ENCODE measurements at places on chromosomes 3 and 15.

- no peak for ATAC-seq
- no peaks in the 10 kb centered on the region for H3K4me1 ChIP-seq
- no peak overlapping the region for H3K4me3 ChIP-seq
- H3K27me3 ChIP-seq, result no peaks in the 10 kb centered on the region
These were observed 454.6 kb upstream of the UBE2E2 start for GRCh38 chr3:22748453-22749045.

DNA sequence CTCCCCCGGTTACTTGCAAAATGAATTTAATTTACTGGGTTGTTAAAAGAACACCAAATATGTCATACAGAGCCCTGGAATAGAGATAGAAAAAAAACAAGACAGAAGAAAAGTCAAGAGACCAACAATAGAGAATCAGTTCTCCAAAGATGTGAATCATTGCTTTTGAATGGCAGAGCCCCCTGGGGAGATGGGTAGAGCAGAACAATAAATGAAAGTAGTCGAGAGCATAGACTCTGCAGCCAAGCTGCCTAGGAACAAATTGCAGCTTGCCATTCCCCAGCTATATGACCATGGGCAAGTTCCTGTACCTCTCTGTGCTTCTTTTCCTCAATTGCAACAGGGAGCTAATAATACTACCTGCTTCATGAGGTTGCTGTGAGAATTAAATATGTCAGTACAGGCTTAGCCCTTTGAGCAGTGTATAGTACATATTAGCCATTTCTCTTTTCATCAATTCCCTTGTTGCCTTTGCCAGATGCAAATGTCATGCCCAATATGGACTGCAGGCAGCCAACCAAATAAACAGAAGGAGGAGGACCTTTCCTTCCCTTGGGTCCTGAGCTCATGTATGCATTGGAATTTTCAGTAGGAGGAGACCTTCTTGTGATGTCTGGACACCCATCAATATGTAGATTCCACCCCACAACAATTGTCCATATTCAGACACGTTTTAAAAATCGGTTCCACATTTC lies 25.0 kb upstream of the BFSP2 start:
- ATAC-seq, result no peak
- no peaks in the 10 kb centered on the region for H3K4me1 ChIP-seq
- H3K4me3 ChIP-seq, result no peak overlapping the region

DNA sequence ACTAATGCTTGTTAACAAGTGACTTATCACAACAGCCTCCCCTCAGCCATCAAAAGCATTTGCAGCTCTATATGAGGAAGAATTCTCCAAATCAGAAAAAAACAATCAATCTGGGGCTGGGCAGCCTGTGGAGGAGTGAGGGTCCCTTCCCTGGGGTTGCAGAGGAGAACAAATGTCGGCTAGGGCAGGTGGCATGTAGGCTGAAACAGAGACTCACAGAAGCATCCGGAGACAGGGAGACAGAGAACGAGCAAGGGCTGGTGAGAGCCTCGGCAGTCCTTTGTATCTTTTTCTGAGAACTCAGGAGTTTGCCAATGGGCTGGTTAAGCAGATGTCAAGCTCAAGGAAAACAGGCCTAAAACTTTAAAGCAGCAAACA lies 15.8 kb downstream of the ITGA11 start:
- no peak for ATAC-seq
- H3K36me3 ChIP-seq, result no peaks in the 10 kb centered on the region
- H3K27me3 ChIP-seq, result no peaks in the 10 kb centered on the region
- no peak overlapping the region for H3K4me3 ChIP-seq
- no peak overlapping the region for H3K27ac ChIP-seq

DNA sequence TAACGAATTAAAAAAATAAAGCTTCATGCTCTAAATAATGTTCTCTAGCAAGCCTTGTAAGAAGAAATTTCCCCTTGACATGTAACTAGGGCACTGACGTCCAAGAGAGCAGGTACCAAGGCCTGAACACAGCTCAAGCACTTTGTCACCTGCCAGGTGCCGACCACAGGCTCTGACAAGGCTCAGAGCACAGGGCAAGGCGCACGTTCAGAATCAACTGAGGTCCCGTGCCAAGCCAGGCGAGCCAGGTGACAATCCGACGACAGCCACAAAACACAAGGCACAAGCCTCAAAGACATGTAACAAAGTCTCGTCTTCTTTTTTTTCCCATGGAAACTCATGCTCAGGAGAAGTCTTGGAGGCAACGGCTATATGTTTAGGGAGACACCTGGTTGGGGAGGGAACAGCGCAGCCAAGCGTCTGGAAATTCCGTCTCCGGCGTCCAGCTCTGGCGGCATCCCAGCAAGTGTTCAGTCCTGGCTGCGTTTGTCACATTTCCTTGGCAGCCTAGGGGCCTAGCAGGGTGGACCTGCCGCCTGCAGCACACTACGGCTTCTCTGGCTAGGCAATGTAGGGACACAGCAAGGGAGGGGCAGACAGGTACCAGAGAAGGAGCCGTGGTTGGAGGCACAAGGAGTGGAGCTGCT lies 76.7 kb downstream of the ADAMTS17 start:
- H3K27ac ChIP-seq, result no peak overlapping the region
- H3K27me3 ChIP-seq, result no peaks in the 10 kb centered on the region
- H3K36me3 ChIP-seq, result no peaks in the 10 kb centered on the region

DNA sequence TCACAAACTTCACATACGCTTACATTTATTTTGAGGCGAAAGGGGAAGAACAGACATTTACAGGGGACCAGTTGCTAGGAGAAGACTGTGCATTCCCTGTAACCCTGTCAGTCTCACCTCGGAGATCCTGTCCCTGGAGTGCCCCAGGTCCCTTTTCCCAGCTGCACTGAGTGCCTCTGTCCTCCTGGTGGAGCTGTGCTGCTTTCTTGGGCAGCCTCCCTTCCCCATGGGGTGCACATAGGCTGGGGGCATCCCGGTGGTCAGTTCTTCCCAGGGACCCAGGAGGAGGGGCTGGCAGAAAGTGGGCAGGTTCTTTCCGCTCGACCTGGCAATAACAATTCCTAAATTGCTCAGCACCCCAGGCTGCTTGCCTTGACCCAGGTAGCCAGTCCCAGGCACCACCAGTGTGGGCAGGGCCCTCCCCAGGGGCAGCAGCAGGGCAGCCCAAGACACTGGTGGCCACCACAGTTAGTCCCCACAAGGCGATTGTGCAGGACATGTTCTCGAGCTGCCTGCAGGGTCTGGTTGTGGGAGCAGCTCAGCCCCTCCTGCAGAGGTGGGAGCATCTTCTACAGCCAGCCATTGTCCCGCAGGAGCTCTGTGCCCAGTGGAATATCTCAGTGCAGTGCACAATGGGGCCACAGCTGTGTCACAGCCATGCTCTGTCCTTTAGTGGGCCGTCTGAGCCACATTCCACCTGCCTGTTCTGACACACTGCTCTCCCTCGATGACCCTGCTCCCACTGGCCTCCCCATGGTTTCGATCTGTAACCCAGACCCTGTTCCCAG lies 36.3 kb downstream of the APBA2 start:
- H3K27me3 ChIP-seq, result no peaks in the 10 kb centered on the region
- ATAC-seq, result no peak
- no peaks in the 10 kb centered on the region for H3K36me3 ChIP-seq
- no peak overlapping the region for H3K27ac ChIP-seq
- H3K4me3 ChIP-seq, result no peak overlapping the region
- H3K4me1 ChIP-seq, result peaks cover 31% of the 10 kb centered on the region

GRCh38 chr15:67433495-67434099 lies 87.3 kb upstream of the C15orf61 start:
- no peaks in the 10 kb centered on the region for H3K4me1 ChIP-seq
- peak; percentile 38 for ATAC-seq
- H3K27me3 ChIP-seq, result no peaks in the 10 kb centered on the region
- no peaks in the 10 kb centered on the region for H3K36me3 ChIP-seq
- no peak overlapping the region for H3K27ac ChIP-seq

DNA sequence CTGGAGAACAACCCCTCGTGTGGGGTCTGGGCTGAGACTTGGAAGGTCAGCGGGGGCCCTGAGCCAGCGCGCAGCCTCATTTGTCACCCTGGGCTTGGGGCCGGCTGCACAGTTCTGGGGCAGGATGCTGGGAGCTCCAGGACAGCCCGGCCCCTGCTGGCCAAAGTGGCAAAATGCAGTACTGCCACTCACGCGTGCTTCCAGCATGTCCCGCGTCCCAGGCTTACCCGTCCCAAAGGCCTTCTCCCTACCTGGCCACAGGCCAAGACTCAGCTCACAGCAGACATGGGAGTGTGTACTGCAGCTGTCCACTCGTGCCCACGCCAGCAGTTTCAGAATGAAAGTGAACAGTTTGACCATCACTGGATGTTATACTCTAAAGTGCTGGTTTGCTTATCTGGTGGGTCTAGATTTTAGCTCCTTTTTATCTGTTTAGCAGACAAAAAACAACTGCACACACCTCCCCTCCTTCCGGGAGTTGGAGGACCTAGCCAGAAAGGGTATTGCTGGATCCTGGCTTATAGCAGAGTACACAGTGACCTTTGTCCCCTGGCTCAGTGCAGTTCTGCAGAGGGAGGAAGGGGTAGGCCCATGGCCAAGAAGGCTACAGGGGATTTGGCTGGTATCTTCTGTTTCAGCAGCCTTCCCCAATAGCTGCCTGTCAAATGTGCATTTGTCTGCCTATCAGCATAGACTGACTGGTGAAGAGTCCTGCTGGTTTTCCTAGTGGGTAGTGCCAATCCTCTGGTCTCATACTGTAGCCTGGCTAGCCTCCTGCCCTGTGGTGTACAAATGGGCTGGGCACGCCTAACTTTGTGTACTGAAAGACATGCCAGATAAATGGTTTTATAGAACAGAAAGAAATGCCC lies 23.2 kb upstream of the IP6K2 start:
- H3K4me3 ChIP-seq, result no peak overlapping the region
- H3K36me3 ChIP-seq, result no peaks in the 10 kb centered on the region
- H3K27me3 ChIP-seq, result no peaks in the 10 kb centered on the region
- no peak overlapping the region for H3K27ac ChIP-seq

DNA sequence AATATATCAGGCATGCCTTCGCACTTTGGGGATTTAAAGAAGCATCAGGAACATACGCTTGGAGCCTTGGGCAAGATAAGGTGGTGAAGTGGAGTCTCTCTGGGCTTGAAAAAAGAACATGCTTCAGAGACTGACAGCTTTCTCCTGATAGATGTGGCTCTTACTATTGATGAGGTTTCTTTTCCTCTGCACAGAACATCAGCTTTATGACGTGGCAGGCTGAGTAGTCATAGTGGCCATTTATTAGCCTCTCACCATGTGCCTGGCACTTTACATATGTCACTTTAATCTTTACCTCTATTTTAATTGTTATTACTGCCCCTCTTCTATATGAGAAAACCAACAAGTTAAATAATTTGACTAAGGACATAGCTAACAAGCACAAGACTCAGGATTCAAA lies 19.0 kb upstream of the LRRC58 start:
- no peak for ATAC-seq
- H3K27ac ChIP-seq, result no peak overlapping the region
- peaks cover 13% of the 10 kb centered on the region for H3K27me3 ChIP-seq

DNA sequence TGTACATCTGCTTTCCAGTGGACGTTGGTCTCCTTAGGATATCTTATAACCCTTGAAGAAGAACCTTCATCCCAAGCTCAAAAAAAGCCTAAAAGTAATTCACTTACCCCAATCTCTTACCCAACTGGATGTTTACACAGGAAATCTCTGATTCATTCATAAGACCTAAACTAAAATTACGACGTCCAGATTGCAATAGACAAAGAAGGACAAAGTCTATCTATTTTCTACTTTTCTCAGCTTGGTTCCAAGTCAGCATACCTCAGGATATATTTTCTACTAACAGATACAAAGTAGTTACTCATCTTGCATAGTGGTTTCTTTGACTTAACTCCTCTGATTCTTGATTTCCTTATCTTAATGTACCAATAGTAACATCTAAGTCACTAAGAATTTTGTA lies 669.9 kb downstream of the OTOL1 start:
- H3K4me1 ChIP-seq, result no peaks in the 10 kb centered on the region
- H3K27ac ChIP-seq, result no peak overlapping the region
- ATAC-seq, result no peak
- no peaks in the 10 kb centered on the region for H3K36me3 ChIP-seq

DNA sequence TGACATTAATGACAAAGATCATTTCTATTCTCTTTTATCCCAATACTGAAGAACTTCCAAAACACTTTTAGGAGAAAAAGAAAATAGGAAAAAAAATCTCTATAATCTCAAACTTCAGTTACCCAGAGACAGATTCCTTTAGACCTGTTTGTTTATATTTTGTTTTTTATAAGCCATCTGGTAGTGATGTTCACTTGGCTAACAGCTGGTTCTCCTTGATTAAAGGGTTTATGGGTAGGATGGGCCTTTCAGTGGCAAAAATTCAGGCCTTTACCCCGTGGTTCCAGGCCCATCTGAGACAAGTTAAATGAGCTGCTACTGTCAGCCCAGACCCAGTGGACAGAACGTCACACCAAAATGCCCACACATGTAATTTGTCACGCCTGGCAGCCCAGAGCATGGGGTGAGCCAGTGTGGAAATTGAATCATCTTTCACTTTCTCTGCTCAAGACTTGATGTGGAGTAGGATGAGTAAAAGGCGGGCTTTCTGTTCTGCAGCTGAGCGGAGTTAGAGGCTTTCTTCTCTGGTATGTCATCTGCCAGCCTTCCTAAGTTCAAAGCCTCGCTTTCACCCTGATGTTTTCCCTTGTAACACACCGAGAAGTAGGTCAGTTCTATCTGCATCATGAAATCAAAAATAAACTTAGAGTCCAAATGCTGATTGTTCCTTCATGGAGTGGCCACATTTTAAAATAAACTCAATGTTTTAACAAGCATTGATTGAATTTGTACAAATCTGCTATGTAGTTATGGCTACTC lies 62.5 kb upstream of the SKOR1 start:
- no peaks in the 10 kb centered on the region for H3K27me3 ChIP-seq
- peak; percentile 100 for ATAC-seq
- peak overlapping the region; percentile 73 for H3K27ac ChIP-seq
- peaks cover 30% of the 10 kb centered on the region for H3K4me1 ChIP-seq

- no peaks in the 10 kb centered on the region for H3K36me3 ChIP-seq
- H3K27me3 ChIP-seq, result no peaks in the 10 kb centered on the region
- no peak for ATAC-seq
- H3K27ac ChIP-seq, result no peak overlapping the region
- no peak overlapping the region for H3K4me3 ChIP-seq
These were observed 334.5 kb upstream of the KCNMB2 start for GRCh38 chr3:178201714-178202113.

DNA sequence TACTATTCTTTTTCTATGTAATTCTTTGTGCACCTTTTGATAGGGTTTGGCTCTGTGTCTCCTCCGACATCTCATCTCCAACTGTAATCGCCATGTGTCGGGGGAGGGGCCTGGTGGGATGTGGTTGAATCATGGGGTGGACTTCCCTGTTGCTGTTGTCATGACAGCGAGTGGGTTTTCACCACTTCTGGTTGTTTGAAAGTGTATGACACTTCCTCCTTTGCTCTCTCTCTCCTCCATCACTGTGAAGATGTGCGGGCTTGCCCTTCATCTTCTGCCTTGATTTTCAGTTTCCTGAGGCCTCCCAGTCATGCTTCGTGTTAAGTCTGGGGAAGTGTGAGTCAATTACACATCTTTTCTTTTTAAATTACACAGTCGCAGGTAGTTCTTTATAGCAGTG lies 225.8 kb upstream of the DPPA4 start:
- peak overlapping the region; percentile 41 for H3K4me3 ChIP-seq
- H3K36me3 ChIP-seq, result no peaks in the 10 kb centered on the region
- peak; percentile 81 for ATAC-seq
- H3K27me3 ChIP-seq, result no peaks in the 10 kb centered on the region

GRCh38 chr15:84892786-84893307 lies 8.4 kb downstream of the SLC28A1 start:
- H3K4me3 ChIP-seq, result no peak overlapping the region
- no peaks in the 10 kb centered on the region for H3K36me3 ChIP-seq
- H3K4me1 ChIP-seq, result no peaks in the 10 kb centered on the region

GRCh38 chr3:107206141-107206540 lies 171.1 kb upstream of the CCDC54 start:
- peak; percentile 37 for ATAC-seq
- no peak overlapping the region for H3K27ac ChIP-seq
- H3K4me1 ChIP-seq, result no peaks in the 10 kb centered on the region
- no peaks in the 10 kb centered on the region for H3K36me3 ChIP-seq
- H3K4me3 ChIP-seq, result no peak overlapping the region

Measured in activated T-helper 17 cell treated with anti-CD3 and anti-CD28 coated beads, Interleukin-2, amount 50 U/mL, for 72 hours (primary cell).